CD4-positive, alpha-beta T cell treated with Interferon gamma for 1 hour (primary cell): ENCODE measurements at places on chromosomes 6 and 20.

DNA sequence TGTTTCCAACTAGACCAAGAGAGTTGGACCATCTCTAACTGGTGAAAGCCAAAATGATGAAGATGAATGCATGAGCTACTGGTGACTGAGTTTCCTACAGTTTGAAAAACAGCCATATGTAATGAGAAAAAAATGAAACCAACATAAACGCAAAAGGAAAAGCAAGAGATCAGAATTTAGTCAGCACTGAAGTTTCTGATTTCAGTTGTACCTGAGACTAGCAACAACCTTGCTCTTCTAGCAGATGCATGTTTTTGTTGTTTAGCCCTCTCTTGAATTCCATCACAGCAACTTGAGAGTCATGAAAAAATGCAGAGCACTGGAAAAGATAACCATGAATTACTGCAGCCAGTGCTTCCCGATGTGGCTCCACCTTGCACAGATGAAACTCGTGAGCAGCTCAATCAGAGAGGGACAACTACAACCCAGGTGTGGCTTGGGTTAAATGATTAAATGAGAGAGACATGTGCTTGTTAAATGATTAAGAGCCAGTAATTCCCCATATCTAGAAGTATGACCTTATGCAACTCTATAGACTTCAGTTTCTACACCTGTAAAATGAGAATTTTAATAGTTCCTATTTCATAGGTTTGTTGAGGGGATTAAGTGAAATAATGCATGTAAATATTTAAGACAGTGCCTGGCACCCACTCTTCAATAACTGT lies 104.8 kb downstream of the ELOVL4 start:
- no peak for DNase-seq

DNA sequence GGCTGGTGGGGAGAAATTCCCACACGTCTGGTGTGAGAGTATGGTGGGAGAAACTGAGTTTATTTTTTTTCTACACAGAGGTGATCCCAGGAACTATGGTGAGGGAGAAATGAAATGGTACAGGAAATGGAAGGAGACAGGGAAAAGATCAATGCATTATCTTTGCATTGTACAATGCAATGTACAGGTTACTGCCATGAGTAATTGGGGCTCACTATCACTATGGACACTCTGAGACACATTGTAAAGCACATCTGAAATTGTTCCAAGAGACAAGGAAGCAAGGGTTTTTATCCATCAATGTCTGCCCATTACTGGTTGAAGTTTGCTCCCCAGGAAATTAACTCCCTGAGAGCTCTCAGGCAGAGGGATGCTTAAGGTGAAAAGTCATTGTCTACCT lies 21.7 kb upstream of the FAM184A start:
- no peak for DNase-seq

DNA sequence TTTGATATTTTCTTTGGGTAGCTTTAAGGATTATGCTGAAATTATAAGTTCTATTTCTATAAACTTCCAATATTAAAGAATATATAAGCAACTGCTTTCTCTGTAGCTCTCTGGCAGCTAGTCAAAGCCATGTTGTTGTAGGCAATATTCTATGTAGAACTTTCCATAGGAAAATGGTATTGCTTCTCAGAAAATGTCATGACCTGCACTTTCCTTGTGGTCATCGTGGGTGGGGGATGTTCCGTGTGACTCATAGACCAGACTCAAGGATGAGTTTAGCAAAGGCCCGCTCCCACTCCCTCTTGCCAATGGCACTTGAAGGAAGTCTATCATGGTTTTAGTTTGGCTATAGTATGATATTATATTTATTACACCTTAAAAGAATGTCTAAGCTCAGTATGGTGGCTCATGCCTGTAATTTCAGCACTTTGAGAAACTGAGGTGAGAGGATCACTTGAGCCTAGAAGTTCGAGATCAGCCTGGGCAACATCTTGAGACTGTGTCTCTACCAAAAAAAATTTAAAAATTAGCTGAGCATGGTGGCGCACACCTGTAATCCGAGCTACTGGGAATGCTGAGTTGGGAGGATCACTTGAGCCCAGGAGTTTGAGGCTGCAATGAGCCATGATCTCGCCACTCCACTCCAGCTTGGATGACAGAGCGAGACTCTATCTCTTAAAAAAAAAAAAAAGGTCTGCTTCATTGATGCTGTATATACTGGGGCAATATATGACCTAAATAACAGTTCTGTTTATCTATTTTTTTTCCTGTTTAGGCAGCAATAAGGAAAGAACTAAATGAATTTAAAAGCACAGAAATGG lies 36.6 kb upstream of the LTV1 start:
- DNase-seq, result peak; percentile 23

- no peak for DNase-seq
Observed at GRCh38 chr20:32069711-32070110, 17.7 kb downstream of the HCK start.

DNA sequence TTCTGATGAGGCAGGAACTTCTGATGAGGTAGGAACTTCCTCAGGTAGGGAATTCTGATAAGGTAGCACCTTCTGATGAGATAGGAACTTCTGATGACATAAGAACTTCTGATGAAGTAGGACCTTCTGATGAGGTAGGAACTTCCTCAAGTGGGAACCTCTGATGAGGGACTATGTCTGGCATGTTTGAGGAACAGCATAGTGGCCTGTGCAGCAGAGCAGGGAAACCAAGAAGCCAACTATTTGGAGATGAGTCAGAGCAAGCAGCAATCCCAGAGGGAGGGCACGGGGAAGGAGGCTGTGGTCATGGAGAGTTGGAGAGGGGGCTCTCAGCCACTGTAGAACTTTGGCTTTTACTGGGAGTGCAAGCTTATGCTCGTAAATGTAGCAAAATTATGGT lies 132.4 kb downstream of the CFAP61 start:
- no peak for DNase-seq

GRCh38 chr20:2742934-2743559 lies 50.5 kb downstream of the EBF4 start:
- peak; percentile 66 for DNase-seq

GRCh38 chr6:100592929-100593328 lies 128.2 kb upstream of the SIM1 start:
- DNase-seq, result no peak

- no peak for DNase-seq
Observed at GRCh38 chr20:49630396-49630951, 62.5 kb upstream of the PTGIS start.

DNA sequence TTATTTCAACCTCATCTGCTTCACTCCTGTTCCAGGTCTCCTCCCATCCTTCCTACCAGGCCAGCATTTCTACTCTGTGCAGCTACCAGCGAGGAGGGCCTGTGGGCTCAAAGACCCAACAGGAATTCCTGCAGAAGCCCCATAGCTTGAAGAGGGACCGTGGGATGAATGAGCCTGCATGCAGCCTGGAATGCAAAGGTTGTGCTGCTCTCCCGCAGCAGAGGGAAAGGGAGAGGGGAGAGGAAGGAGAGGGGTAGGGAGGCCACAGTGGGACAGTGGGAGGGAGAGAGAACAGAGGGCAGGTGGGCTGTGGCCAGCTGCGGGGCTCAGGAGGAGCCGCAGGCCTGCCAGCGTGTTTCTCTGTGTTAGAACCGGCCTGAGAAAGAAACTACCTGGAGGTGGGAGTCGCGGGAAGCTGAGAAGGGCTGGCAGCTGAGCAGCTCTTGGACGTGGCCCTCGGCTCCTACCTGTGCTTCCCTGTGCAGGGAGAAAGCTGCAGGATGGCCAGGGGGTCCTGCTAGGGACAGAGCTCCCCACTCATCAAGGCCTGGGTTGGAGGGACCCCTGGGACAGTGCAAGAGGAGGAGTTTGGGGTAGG lies 66.1 kb upstream of the MLN start:
- DNase-seq, result no peak

GRCh38 chr6:31740397-31741223 lies 805 bp downstream of the MSH5 start:
- DNase-seq, result no peak

DNA sequence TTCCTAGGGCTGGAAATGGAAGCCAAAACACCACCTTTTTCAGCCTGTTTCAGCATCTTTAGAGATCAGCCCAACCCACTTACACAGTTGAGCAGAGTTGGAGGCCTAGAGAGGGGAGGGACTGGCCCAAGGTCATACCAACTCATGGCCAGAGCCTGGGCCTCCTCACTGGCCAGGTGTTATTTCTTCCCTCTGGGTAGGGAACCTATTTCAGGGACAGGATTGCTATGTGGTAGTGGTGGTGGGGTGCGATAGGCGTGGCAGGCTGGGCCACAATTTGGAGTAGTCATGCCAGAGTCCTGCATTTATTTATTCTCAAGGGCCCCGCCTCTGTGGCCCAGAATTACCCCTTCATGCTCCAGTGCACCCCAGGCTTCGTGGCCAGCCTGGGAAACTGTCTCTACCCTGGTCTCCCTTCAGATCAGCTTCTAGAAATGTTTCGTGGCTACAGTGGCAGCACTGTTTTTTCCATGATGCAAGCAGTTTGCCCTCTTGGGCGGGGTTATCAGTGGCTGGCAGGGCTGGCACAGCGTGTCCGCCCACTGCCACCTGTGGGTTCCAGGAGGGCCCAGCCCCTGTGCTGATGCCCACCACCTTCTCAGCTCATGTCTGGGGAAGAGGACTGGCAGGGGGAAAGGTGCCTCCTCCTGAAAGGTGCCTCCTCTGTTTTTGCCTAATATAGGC lies 6.2 kb downstream of the VEGFA start:
- no peak for DNase-seq

GRCh38 chr20:50397058-50397457 lies 113.1 kb upstream of the PTPN1 start:
- no peak for DNase-seq

- no peak for DNase-seq
Observed at GRCh38 chr6:21201187-21201586, 392.4 kb upstream of the SOX4 start.

- DNase-seq, result no peak
Observed at GRCh38 chr6:19322691-19323485, 514.3 kb upstream of the ID4 start.

GRCh38 chr6:42436825-42437224 lies 14.9 kb downstream of the TRERF1 start:
- no peak for DNase-seq

DNA sequence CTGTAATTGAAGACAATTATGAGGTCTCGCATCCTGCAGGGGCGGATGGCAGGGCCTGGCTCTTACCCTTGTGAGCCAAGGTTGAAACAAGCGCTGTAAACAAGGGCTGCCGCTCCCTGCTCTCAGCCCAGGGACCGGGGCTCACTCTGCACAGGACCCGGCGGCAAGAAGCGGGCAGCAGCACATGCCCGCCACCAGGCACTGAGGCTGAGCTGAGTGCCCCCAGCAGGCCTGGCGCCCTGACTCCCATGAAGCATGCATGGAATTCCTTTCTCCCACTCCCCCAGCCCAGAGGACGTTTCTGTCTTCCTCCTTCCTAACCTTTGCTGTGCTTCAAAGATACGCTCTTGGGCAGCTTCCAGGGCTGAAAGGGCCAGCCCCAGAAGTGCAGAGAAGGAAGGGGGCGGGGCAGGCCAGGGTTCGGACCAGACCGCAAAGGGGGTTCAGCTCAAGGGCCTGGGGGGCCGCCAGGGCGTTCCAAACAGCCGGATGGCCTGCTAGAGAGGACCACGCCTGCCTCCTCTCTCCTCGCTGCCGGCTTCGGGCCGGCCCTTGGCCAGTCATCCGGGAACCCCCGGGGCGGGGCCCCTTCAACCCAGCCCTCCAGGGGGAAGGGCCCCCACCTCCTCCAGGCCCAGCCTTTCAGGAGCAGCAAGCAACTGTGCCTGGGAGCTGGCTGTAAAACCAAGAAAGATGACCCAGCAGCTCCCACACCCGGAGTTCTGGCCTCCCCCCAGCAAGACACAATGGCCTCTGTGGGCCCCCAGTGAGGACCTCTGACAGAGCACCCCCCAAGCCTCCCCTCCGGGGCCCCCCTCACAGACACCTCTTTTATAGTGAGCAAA lies 109.9 kb downstream of the NOL4L start:
- DNase-seq, result peak; percentile 40

DNA sequence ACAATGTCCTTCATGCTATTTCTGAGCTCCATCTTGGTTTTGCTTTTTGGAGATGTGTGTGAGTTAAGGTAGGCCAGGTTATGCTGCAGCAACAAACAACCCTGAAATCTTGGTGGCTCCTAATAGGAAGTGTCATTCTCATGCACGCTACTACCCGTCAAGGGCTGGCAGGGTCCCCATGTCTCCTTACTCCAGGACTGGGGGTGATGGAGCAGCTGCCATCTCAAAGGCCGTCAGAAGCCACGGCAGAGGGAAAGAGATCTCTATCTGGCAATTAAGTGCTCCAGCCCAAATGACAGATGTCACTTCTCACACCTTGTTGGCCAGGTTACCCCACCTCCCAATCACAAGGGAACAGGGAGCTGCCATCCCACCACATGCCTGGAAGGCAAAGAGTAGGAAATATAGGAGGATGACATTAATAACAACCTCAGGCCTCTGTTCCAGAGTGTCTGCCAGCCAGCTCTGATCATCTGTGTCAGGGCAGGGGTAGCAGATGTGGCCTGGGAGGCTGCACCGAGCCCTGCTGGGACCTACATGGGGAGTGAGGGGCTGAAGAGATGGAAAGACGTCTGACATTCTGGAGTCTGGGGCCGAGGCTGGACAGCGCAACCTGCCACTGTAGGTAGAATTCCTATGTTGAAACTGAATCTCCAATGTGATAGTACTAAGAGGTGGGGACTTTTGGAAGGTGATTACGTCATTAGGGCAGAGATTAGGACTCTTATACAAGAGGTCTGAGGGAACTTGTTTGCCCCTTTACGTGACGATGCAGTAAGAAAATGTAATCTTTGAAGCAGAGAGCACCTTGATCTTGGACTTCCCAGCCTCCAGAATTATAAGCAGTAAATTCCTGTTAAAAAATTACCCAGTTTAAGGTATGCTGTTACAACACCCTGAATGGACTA lies 4.8 kb upstream of the SDCBP2 start:
- no peak for DNase-seq

GRCh38 chr6:33014841-33015634 lies 5.6 kb upstream of the HLA-DOA start:
- DNase-seq, result peak; percentile 43

GRCh38 chr6:41599852-41600445 lies 38.3 kb upstream of the MDFI start:
- no peak for DNase-seq

- DNase-seq, result no peak
Observed at GRCh38 chr6:121780325-121781321, 345.2 kb downstream of the GJA1 start.

- no peak for DNase-seq
Observed at GRCh38 chr6:165768961-165769360, 105.9 kb upstream of the PDE10A start.

DNA sequence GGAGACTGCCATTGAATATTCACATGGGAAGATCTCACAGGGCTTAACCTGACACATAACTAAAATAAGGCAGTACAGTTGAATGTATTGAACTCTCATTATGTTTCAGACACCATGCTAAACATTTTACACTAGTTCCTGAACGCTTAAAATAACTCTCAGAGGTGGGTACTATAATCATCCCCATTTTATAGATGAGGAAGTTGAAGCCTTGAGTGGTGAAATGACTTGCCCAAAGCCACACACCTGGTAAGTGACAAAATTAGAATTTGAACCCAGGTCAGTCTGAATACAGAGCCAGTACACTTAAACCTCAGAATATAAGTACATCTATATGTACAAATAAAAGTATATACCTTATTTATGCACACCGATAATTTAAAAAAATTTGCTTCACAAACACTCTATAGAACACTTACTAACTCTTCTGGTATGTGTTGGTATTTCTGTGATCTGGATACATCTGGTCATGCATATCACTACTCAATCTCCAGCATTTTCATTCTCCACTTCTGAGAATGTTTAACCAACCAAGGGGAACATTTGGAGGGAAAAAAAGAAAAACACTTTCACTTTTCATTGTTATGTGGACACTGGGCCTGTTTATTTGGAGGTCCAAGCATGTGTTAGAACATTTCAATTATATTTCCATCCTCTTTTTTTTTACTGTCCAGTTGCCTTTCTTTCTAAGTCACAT lies 4.6 kb upstream of the BICRAL start:
- DNase-seq, result no peak
